ENCODE measurements at places on chromosomes 12 and 14.

DNA sequence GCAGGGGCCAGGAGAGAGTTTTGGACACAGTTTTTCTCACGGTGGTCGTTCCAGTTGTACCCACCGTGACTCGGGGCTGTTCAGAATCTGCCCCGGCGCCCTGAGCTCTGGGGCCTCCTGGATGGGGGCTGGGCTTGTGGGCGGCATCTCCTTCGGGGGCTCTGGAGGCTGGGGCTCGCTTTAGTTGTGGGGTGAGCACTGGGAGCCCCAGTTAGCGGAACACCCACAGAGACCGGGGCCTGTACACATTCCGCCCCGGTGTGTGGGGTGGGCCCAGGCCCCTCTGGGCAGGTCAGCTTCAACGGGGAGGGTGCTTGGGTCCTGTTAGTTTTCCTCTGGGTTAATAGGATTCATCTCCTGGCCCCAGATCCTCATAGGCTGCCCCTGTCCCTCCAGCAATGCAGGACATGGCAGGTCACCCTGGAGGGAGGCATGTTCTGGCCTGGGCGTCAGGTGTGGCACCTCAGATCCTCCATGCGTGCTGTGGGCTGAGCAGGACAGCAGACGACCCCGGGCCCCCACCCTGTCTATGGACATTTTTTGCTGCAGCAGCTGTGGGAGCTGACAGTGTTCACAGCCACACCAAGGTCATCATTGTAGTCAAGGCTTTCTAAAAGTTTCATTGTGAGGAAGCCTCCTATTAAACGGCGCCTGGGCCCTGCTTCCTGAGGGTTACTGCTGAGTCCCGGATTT lies 393.2 kb downstream of the TMEM121 start:
- no peak for DNase-seq

DNA sequence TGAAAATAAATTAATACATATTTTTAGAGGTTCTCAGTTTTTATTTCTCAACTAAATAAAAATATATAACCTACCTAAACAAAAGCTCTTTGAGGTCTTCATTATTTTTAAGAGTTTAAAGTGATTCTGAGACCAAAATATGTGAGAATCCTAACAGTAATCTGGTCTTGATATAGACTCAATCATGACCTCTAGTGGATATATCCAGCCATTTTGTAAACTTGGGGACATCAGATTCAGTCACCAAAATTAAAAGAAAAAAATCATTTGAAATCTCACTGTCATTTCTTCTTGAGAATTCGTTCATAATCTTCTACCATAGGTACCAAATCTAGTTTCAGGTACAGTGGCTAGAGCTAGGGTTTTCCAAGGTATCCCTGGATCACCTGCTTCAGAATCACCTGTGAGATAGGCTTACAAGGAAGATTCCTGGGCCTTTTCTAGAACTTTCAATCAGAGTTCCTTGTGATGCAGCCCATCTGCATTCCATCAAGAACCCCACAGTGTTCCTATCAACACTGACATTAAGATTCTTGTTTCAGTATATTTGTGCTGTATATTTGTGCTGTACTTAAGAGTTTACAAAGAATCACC lies 214.9 kb downstream of the ADAMTS20 start:
- DNase-seq: peak; percentile 46

DNA sequence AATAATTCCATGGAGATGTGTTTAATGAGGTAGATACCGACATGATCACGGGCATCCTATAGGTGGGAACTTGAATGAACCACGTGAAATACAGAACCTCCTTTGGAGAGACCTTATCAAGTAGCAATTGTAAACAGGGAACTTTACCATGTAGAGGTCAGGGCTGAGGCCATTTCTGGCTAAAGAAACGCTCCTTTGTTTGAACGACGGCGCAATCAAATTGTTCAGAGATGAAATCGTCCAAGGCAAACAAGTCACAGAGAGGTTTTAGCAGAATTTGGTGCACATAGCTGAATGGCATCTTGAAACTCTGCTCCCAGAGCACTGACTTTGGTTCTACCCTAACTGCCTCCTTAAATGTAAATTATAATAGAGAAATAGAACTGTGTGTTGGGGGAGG lies 9.8 kb downstream of the PRIMA1 start:
- DNase-seq: no peak

DNA sequence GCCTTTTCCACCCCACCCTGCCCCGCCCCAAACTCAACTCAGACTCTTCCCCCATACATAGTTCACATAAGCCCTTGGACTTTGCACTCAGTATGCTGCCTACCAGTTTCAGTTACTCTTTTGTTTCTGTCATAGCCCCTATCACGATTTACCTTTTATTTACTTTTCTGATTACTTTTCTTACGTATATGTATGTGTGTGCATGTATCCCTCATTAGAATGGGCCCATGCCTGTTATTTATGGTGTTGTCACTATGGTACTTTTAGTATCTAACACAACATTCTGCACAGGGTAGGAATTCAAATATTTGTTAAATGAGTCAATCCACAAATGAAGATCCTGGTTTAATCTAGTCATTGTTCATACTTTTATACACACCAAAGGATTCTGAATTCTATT lies 16.5 kb upstream of the LUM start:
- DNase-seq: no peak

GRCh38 chr12:88223519-88223918 lies 81.4 kb downstream of the TMTC3 start:
- no peak for DNase-seq

GRCh38 chr14:85934886-85935254 lies 404.9 kb downstream of the FLRT2 start:
- peak; percentile 49 for DNase-seq

DNA sequence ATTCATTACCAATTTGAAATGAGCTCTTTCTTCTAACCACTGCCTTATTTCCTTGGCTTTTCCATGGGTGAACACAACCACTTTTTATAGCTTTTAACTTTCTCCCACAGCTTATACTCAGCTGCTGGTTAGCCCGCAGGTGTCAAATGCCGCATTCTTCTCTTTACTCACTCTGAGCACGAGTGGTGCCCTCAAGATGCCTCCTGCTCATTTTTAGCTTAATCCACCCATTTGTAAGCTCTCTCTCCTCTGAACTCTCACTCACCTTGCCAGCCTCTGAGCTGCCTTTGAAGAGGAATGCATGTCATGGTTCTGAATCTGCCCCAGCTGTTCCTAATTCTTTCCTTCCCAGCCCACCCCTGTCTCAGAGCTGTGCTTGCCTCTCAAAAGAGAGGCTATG lies 449.4 kb upstream of the PRICKLE1 start:
- no peak for DNase-seq

- DNase-seq: no peak
Observed at GRCh38 chr12:116694653-116695463, 43.0 kb downstream of the SPRING1 start.

DNA sequence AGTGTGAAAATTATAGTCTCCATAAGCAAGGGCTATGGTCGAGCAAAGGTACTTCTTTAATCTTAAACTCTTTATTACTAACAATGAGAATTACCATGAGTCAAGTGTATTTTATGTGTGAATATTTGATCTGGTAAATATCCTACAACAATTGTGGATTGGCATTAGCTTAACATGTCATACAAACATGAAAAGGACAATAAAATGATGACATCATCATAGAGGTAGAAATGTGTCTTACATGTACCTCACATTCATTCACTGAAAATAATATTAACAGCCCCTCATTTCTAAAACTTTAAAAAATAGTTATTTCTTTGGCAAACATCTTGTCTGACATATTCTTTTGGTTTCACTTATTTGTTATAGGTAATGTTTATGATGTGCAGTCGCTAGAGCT lies 355.0 kb downstream of the NAV3 start:
- DNase-seq: no peak

Data from suppressor macrophage treated with lipopolysaccharide for 1 hour (primary cell).